ENCODE measurements at places on chromosomes 5 and 9.

- peak; percentile 82 for DNase-seq
These were observed 83.9 kb downstream of the SLC1A3 start for GRCh38 chr5:36690041-36690961.

- no peak for DNase-seq
These were observed 7.6 kb downstream of the PAM start for GRCh38 chr5:102762562-102763227.

DNA sequence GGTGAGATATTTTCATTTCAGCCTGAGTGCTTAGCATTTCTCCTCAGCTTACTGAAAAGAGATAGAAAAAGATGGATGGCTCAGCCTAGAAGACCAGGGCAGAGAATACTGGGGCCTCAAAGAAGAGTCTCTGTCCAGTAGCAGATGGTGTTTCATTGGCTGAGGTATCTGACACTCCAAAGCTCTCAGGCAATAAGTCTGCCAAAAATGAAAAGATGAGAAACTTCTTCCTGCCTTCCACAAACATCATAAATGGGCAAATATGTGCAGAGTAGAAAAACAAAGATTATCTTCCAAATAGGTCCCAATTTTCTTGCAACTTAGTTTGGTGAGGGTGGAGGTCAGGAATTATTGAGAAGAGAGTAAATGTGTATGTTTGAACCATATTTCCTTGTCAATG is 87.4 kb upstream of the ICE1 start:
- no peak for DNase-seq

- DNase-seq, result no peak
These were observed 4.3 kb downstream of the RAI14 start for GRCh38 chr5:34660444-34660843.

GRCh38 chr5:134435560-134435959 is 23.9 kb upstream of the CDKN2AIPNL start:
- no peak for DNase-seq

- no peak for DNase-seq
These were observed 926.3 kb upstream of the ARRDC3 start for GRCh38 chr5:92309336-92309991.

All from right hindlimb (tissue), 1 donor.